Epithelial cell of proximal tubule (primary cell): ENCODE measurements at places on chromosomes 12 and 14.
A peak's percentile ranks its signal among the peaks of the same experiment; 100 is the strongest.

- DNase-seq, result no peak
Measured at GRCh38 chr12:115355301-115355700, 671.3 kb upstream of the TBX3 start.

- DNase-seq, result no peak
Measured at GRCh38 chr12:3185260-3185870, 108.2 kb downstream of the TSPAN9 start.

GRCh38 chr12:91877022-91877421 lies 268.6 kb downstream of the BTG1 start:
- DNase-seq, result no peak

DNA sequence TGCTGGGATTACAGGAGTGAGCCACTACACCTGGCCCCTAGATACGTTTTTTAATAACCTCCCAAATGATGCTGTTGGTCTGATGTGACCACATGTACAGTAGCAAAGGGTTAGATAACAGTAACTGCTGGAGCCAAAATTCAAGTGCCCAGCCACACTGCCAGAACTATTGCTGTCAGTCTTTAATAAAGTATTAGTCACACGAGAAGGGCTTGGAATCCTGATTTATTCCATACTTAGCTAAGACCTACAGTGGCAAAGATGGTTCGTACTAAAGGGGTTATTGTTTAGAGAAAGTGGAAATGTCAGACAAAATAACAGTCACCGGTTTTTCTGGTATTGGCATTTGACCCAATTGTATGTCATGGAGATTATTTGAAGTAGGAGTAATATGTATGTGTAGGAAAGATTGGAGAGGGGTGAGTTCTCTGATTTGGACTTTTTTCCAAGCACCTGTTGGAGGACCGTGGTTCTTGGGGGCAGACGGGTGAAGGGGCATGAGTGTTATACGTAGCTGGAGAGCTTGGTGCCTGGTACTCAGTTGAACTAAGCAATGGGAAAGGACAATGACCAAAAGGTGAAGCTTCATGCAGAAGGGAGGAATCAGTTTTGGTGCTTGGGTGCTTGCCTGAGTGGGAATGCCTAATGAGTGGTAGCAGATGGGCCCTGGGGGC lies 9.7 kb downstream of the TUBA1C start:
- no peak for DNase-seq

- DNase-seq, result no peak
Measured at GRCh38 chr12:6963016-6963731, 7.3 kb downstream of the PHB2 start.

DNA sequence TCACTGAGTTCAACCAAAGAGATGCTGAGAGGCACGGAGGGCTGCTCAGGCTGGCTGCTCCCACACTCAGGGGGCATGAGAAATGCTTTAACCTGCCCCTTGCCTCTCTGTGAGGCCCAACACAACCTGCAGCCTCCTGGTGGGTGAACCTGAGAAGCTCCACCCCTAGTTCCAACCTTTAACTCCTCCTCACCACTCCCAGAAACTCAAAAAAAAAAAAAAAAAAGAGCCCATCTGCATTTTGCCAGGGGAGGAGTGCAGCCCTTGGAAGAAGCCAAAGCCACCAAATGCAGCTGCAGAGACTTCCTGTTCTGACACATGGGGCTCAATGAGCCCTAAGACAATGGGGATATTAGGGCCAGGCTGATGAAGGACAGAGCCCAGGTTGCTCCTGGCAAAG lies 8.9 kb downstream of the KRT4 start:
- no peak for DNase-seq

DNA sequence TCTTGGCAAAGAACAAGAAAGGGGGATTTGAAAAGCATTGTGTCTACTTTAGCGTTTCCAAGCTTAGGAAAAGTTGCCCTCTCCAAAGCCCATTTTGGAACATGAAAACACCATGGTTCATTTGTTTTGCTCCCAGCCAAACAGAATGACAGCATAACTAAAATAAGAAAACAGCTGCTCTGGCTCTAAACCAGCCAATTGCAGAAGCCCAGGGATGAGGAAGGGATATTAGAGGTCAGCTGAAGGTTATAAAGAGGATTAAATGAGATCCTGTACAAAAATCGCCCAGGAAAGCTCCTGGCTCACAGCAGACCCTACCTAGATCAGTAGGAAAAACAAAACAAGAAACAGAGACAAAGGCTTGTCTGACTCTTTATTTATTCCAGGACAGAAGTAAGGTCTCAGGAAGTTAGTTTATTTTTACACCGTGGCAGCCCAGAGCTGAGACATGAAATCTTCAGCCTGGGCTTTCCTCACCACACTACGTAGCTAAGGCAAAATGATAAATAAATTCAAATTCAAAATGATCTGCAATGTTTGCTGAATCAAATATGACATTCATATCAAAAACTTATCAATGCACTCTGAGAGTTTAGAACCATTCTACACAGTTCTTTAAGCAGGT lies 25.9 kb downstream of the SPX start:
- no peak for DNase-seq

- DNase-seq, result peak; percentile 90
Measured at GRCh38 chr14:65179918-65180724, 77.8 kb upstream of the MAX start.

DNA sequence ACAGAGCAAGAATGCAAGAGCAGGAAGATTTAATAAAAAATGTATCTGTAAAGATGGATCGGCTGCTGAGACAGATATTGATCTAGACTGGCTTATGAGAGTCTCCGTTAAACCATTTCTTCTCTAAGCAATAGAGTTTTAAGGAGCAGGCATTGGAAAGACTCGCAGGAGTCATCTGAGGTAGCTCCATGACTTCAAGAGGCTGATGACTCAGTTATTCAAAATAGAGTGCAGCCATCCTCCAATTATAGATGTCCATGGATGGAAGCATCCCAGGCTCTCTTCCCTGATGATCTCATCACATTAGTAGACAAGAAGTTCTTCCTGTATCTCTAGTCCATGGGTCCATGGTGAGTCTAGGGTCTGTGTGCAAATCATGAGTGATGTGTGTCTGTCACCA lies 638.3 kb upstream of the TMEM132C start:
- no peak for DNase-seq

GRCh38 chr14:37596790-37597472 lies 1.5 kb downstream of the TTC6 start:
- DNase-seq, result no peak

DNA sequence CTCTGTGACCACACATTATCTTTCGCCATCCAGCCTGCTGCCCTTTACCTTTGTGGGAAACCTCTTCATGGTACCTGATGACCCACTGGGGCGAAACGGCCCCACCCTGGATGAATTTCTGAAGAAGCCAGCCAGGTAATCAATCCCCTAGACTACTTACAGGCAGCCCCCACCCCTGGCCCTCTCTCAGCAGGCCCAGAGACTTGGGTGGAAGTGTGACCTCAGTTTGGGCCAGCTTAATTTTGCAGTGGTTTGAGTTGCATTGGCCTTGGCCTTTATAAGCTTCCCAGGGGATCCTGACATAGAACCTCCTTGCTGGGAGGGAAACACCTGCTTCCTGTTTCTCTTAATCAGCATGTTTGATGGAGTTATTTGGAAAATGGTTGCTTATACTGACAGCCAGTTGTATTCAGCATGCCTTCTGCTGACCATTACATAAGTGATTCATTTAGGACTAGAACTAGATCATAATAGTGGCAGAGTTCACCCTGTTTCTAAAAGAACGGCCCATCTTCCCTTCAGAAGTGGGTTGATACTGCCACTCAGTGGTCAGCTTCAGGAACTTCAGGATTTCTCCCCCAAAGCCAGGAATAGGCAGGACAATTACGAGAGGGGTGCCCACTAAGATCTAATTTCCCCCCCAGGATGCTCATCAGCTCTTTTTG lies 6.1 kb downstream of the SDR39U1 start:
- no peak for DNase-seq

- no peak for DNase-seq
Measured at GRCh38 chr14:36505892-36506731, 13.9 kb downstream of the NKX2-1 start.

DNA sequence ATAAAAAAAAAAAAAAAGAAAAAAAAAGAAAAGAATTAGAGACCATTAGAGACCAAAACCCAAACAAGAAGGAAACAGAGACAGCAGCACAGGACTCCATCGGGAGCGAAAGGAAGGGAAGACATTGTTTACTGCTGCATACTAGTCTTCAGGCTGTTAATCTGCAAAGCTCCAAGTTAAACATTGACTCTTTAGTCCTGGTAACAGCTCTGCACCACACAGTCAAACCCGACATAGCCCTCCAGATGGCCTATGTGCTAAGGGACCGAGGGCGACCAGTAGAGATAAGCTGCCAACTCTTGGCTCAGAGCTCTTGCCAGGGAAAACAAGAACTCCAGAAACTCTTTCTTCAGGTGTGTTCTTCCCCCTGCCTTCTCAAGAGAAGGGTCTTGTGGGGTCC lies 7.8 kb downstream of the P2RX4 start:
- DNase-seq, result no peak

DNA sequence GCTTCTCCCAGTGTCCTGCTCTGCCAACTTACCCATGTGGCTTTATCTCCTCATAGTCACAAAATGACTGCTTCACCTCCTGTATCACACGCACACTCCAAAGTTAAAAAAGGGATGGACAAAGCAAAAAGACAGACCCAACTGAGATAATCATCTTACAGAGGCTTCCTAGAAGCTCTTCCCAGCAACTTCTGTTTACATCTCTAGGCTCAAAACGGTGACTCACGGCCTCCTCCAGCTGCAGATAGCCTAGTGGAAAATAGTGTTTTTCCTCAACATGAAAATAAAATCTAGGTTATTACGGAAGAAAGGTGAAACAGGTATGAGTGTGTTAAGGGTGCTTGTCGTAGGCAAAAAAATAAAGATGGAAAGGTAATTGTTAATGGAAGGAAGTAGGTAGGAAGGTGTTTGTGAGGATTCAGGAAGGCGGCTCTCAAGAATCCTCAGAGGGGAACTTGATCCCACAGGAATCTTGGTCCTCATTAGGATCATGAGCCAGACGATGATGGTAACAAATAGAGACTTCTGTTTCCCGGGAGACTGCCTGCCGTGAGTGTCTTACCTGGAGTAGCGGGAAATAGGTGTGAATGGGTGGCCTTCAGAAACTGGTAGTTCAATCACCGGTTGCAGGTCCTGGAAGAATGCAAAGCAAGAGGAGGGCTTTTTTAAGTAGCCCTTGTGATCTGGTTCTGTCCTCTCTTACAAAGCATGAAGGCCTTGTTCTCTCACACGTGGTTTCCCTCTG lies 487.5 kb upstream of the TMEM132C start:
- DNase-seq, result no peak

DNA sequence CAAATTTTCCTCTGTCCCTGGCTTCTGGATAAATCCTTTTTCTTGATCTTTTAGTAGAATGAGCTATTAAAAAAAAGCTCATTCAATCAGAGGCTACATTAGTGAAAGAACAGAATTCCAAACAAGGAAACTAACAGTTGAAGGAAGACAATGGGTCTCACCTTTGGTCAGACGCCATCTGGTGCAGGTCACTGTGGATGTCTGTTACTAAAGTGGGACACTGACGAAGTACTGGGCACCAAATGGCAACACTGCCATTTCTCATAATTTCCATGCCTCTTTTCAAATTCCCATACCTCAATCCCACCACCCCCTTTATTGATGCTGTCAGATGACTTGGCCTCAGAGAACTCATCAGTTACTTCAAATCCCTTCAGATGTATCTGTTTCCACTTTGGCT lies 24.5 kb upstream of the ARID2 start:
- no peak for DNase-seq

GRCh38 chr12:20426191-20426590 lies 57.9 kb downstream of the PDE3A start:
- DNase-seq, result no peak

- DNase-seq, result no peak
Measured at GRCh38 chr12:76519538-76519937, 40.0 kb downstream of the OSBPL8 start.

- no peak for DNase-seq
Measured at GRCh38 chr12:11070999-11071398, 8.9 kb upstream of the TAS2R46 start.

DNA sequence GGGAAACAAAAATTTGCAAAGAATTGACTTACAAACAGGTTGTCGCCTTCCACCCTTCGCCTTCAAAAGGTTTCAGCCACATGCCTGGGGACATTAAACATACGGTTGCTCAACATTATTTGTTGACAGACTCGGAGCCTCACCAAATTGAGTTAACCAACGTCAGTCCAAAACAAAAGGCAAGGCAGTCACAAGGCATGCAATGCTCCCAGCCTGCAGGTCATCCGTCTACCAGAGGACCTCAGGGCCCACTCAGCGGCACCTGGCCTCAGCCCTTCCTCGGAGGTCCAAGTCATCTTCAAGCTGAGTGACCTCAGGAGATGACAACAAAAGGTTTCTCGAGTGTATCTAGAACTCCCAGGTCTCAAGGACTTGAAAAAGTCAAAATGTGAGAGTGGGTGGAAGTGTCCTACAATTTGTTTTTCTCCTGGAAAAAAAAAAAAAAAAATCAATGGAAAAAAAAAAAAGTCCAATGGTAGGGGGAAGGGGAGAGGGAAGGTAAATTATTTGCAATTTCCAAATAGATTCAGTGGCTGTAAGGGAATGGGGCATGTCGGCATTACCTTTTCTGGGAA lies 64.3 kb downstream of the KDM2B start:
- no peak for DNase-seq

DNA sequence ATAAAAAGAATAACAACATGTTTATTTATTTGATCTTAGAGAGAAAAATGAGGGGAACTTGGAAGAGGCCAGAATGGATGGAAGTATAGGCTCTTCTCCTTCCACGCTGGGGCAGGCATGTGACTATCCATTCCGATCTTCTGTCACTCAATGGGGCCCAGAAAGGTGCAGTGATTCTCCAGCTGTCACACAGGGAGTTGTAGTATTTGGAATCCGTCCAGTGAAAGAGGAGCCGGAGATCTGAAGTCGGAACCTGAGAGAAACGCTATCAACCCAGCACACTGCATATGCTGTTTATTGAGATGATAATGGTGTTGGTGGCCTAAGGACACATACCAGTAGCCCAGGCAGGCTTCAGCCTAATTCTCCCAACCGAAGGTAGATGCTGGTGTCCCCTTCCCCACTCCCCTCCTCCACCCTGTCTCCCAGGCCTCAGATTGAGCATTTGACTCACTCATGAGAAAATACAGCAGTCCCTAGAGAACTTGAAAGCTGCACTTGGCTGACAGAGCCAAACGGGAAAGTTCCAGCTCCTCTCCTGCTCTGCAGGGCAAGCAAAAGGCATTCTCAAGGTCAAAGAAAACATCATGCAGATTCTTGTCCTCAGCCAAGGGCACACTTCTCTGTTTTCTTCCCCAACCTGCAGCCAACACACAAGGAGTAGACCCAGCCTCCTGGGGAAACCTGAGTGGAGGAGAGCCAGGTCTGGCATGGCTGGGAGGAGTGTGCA lies 100.4 kb downstream of the IRF2BPL start:
- DNase-seq, result no peak

GRCh38 chr12:75981247-75982168 lies 50.1 kb downstream of the PHLDA1 start:
- no peak for DNase-seq

- DNase-seq, result no peak
Measured at GRCh38 chr14:23376482-23377197, at the start of gene CMTM5. TSS of gene CMTM5 (plus strand) at chr14:23377046. CDS start at chr14:23377252, 206 bp downstream.
